ENCODE measurements at places on chromosomes 12 and 14.

- no peak for DNase-seq
These were observed 63.2 kb downstream of the ATP2B1 start for GRCh38 chr12:89645434-89645833.

- no peak for DNase-seq
These were observed 13.5 kb downstream of the SLC38A2 start for GRCh38 chr12:46358791-46359666.

- no peak for DNase-seq
These were observed 84.0 kb upstream of the GPR68 start for GRCh38 chr14:91328313-91329050.

DNA sequence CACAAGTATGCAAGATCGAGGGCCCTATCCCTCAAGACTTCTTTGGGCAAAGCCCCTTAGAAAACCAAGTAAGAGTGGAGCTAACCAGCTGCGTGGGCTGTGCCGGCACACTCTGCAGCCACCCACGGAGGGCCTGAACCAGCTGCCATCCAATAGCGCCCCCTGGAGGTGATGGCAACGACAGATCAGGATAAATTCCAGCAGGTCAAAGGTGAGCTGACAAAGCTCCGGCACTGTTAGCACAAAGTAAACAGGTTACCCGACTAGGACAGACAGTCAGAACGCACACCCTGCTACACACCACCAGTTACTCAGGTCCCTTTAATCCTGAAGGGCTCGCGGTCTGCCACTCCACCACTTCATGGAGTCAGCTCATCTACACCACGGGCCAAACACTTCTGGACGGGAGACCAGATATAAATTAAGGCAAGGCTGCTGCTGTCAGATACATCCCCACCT lies 4.9 kb downstream of the ZBTB39 start:
- peak; percentile 86 for DNase-seq

DNA sequence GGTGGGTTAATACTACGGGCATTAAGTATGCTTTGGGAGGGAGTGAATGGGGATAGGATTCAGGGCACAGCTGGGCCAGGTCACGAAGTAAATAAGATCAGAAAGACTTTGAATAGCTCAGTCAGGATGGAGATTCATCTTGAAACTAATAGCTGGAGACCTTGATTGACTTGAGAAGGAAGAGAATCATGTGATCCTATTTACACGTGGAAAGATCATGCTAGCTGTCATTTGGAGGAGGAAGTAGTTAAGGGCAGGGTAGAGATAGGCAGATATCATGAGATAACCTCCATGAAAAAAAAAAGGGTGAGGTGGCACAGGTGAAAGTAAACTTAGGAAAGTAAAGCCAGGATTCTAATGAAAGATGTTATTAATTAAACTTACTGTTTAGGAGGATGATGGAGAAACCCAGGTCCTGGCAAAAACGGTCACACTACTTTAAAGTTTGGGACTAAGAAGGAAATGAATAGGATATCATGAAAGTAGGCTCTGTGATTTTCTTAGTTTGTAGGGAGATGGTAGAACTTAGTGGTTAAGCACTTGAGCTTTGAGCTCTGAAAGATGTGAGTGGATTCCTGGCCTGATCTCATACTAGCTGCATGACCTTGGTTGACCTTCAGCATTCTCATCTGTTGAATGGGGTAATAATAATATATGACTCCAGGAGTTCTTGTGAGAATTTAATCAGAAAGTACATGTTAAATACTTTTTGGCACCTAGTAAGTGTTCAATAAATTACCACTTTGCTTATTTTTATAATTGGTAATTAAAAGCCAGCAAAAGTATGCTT lies 439.0 kb downstream of the NRXN3 start:
- no peak for DNase-seq

Measured in dermis blood vessel endothelial cell (primary cell).